ENCODE measurements at places on chromosomes 3 and 15.

- DNase-seq, result no peak
Measured at GRCh38 chr3:157832588-157832987, 273.6 kb downstream of the SHOX2 start.

GRCh38 chr15:95989392-95989791 is 341.1 kb upstream of the NR2F2 start:
- DNase-seq, result no peak

DNA sequence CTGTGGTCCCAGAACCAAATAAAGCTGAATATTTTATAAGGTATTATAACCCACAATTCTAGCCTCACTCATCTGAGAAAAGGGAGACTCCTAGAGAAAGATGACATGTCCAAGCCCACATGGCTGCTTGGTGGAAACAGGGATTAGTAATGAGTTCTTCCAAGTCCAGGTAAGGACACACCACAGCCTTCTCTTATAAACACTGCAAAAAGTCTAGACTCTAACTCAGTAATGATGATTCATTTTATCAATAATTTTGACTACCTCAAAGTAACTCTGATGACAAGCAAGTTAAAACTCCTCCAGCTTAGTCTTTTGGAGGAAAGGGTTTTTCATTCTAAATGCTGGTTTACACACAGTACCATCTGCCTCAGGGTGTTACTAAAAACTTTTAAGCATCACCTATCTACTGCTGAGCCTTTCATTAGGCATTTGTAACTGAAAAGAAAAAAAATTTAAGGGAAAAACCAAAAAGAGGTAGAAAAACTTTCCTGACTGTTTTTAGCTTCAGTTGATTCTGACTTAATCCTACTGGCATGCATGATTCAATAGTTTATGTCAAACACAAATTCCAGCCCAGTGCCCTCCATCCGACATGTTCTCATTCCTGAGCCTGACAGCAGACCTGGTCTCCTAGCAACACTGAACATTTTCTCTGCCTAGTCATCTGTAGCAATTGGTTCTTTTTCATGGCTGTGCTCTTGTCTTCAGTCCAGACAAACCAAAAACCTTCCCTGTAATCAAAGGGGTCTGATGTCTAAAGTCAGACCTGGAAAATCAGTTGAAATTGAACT is 43.9 kb downstream of the P3H2 start:
- DNase-seq, result no peak

GRCh38 chr15:73030122-73030679 is 22.1 kb upstream of the NEO1 start:
- DNase-seq, result no peak

GRCh38 chr15:91032919-91033803 is 10.8 kb upstream of the VPS33B start:
- peak; percentile 46 for DNase-seq

GRCh38 chr3:86653661-86654205 is 337.2 kb downstream of the VGLL3 start:
- DNase-seq, result no peak

GRCh38 chr15:100765467-100766241 is 114.0 kb upstream of the ALDH1A3 start:
- no peak for DNase-seq

GRCh38 chr3:105836533-105836932 is 32.3 kb downstream of the CBLB start:
- peak; percentile 41 for DNase-seq

DNA sequence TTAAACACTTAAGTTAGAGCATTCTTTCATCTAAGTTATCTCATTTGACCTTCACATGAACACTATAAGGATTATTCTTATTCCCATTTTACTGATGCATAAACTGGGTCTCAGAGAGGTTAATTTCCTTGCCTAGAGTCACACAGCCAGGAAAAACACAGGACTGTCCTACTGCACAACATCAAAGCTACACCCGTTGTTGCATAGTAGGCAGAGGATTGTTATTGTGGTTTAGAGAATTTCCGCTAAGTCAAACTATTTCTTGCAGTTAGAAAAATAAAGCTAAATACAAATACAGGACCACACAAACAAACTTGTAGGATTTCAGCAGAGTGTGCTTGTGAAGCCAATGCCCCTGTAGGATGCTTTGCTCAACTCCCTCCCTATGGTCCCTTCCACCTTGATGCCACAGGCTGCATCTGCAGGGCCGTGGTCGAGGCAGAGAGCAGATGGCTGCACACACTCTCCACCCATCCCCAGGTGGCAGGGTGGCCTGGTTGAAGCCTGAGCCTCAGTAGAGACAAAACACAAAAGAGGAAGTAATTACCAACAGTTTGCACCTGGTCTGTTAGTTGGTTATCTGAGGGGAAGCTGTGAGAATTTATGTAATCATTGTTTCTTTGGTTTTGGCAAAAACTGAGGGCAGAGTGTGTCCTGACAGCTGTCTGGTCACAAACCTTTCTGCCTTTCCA is 41.1 kb upstream of the SKOR1 start:
- no peak for DNase-seq

- no peak for DNase-seq
Measured at GRCh38 chr3:108123326-108123725, 32.5 kb upstream of the CD47 start.

GRCh38 chr3:18809640-18810305 is 338.5 kb upstream of the KCNH8 start:
- no peak for DNase-seq

GRCh38 chr15:63045465-63045840 is 2.9 kb downstream of the TPM1 start:
- DNase-seq, result no peak

All from activated naive CD4-positive, alpha-beta T cell treated with anti-CD3 and anti-CD28 coated beads, Interleukin-2, amount 50 U/mL, for 16 hours (primary cell).